ENCODE measurements at places on chromosomes 3 and 15.

DNA sequence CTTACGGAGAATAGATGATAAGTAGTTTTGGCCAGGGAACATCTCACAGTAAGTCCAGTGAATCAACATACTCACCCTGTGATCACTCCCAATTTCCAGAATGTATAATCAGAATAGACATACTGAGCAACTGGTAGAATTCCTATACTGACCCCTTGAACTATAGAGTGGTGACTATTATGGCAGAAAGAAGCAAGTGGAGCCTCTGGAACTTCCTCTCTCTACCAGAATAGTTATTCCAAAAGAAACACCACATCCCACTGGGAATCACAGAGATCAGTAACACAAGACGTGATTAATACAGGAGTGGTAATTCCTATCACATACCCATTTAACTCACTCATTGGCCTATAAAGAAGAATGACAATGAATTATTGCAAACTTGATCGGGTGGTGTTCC lies 50.1 kb upstream of the TRIM42 start:
- DNase-seq: no peak

GRCh38 chr3:108513961-108514360 lies 3.6 kb upstream of the MYH15 start:
- DNase-seq: no peak

- no peak for DNase-seq
Observed at GRCh38 chr3:56573501-56573900, 16.5 kb downstream of the CCDC66 start.

- DNase-seq: peak; percentile 29
Observed at GRCh38 chr3:186261638-186262037, 100.4 kb downstream of the DGKG start.

GRCh38 chr15:51874751-51875644 lies 45.5 kb downstream of the TMOD3 start:
- no peak for DNase-seq

DNA sequence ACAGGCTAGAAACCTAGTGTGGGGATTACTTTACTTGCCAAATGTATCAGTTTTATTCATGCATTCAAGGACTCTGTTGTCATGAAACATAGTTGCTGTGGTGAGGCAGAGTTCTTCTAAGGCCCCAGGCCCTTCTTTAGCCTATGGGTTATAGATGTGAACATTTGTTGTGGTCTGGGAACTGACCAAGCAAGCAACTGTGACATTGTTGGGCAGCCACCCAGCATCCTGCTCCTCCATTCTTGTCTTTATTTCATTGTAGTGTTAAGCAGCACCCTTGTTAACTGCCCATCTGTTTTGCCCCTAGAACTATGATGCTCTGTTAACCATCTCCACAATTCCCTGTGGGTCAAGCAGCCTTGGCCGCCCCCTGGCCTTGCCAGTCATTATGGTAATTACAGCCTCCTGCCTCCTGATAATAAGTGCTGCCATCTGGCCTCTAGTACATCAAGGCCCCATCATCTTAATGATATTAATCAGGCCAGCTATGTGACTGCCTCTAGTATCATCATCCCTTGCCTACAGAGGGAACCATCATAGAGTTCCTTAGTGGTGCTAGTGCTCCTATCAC lies 12.2 kb upstream of the IFT57 start:
- no peak for DNase-seq

GRCh38 chr3:99429502-99429901 lies 208.9 kb upstream of the COL8A1 start:
- DNase-seq: no peak

GRCh38 chr3:170007031-170007663 lies 30.6 kb upstream of the GPR160 start:
- DNase-seq: peak; percentile 85

DNA sequence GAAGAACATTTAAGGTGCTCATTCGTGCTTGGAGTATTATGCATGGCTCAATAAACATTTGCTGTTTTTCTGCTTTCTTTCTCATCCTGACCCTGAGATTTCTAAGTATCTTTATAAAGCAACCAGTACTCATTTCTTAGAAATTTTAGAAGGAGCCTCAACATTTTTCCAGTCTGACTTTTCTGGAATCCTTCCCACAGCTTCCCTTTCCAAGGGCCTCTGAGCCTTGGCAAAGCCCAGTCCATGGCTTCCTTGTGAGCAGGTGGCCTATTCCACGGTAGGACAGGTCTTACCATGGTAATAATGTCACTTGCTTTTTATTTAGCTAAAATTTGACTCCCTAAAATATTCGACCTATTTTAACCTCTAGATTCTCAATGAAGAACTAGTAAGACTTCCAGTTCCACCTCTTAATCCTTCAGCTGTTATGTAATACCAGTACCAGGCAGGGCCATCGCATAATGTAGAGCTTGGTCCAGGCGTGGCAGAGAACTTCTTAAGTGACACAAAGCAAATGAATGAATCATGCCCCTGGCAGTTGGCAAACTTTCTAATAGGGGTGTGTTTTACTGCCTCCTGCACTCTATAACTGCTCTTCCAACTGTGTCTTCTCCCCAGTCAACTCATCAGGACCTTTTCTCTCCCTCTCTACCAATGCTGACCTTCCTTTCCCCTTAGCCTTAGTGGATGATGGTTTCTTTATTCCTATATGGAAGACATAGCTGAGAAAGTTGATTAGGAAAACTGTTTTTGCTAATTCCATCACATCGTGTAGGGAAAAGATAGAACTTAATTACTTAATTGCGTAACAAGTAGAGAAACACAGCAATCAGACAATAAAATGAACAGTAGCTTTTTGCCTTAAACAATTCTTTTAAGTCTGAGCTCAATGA lies 894 bp upstream of the TM4SF4 start:
- no peak for DNase-seq

DNA sequence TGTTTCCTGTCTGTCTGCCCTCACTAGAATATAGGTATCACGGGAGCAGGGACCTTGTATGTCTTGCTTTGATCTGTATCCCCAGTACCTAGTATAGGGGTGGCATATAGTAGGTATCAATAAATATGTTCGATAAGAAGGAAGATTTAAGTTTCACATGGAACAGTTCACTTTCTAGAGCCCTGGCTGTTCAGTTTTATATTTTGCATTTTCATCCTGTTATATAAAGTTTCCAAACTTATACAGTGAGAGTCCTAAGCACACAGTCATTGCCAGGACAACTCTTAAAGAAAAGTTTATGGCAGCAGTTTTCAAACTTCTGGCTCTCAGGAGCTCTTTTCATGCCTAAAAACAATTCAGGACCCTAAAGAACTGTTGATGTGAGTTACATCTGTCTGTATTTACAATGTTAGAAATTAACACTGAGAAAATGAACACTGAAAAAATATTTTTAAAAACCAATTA lies 13.4 kb downstream of the ITPR1 start:
- no peak for DNase-seq

- no peak for DNase-seq
Observed at GRCh38 chr3:117873249-117873600, 1161.4 kb downstream of the IGSF11 start.

DNA sequence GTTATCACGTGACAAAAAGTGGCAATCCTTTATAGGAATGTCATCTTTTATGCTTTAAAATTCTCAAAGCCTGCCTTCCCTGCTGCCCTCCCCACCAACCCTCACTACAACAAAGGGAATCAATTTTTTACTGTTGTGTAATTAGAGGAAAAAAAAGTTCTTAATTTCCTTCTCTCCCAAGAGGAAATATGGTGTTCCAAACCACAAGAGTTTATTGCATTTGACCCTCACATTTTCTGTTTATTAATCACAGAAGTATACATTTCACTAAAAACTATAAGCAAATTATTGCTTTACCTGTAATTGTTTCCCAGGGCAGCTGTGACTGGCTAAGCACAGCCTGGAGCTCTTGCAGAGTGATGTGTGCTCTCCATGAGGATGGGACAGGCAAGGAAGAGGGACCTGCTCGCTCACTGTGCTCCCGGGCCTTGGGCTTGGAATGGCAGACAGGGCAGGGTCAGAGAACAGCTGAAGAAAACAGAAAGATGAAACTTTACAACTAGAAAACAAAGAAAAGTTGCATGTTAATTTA lies 31.3 kb upstream of the ATP10A start:
- no peak for DNase-seq

DNA sequence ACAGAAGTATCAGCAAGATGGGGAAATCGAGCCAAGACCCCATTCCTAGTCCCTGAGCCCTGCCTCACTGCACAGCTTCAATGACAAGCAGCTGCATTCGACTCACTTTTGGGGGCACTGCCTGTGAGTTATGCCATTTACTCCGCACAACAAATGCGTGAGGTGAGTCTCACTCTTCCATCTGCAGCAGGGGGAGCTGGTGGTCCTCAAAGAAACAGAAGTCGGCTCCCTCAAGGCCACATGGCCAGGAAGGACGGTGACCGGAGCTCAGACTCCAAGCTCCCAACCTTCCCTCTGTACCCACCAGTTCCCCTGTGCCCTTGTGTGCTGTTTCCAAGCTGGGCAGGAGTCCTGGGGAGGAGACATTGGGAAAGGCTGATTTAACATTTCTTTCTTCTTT lies 127.7 kb upstream of the IQSEC1 start:
- DNase-seq: no peak

DNA sequence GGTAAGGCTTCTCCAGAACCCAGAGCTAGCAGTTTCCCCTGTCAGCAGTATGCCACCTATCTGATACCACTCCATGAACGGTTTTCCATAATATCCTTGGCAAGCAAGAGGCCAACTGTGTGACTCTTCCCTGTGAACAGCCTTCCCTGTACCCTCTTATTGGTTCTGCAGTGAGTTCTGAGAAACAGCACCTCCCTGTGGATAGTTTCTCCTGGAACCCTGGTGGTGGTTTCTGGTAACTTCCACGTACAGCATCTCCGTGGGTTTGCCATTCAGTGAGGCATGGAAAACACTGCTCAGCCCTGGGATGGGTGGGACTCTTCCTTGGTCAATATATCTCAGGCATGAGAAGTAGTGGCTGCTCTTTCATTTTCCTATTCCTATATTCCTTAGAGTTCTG lies 19.4 kb upstream of the SERPINI2 start:
- DNase-seq: no peak

DNA sequence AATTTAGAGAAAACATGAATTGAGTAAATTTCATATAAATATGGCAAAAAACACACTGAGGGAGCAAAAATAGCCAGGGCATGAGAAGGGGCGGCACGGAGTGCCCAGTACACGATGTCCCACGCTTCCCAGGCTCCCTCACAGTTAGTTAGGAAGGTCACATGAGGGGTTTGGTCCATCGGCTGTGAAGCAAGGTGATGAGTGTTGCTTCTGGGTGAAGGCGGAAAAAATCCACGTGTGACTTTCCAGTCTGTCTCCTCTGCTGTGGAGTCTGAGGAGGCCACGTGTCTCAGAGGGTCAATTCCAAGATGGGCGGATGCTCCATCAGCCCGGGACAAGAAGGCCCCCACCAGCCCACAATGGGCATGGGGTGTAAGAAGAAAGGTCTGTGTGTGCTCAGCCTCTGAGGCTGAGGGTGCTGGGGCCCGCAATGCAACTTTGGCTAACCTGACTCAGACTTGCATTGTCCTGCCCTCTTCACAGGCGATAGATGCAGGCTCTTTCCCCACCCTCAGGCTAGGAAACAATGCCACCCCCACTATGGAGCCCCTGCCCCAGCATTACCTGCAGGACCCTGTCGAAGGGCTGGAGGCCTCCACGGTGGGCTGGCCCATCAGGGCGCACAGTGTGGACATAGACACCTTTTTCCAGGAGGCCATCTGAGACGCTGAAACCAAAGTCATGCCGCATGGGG lies 45.7 kb downstream of the GRIP2 start:
- DNase-seq: no peak

Measured in MM.1S (cell line).